ENCODE measurements at places on chromosomes 11 and 22.
A peak's percentile ranks its signal among the peaks of the same experiment; 100 is the strongest.

GRCh38 chr11:62438641-62439040, 19.8 kb downstream of the SCGB1A1 start:
- DNase-seq = no peak

DNA sequence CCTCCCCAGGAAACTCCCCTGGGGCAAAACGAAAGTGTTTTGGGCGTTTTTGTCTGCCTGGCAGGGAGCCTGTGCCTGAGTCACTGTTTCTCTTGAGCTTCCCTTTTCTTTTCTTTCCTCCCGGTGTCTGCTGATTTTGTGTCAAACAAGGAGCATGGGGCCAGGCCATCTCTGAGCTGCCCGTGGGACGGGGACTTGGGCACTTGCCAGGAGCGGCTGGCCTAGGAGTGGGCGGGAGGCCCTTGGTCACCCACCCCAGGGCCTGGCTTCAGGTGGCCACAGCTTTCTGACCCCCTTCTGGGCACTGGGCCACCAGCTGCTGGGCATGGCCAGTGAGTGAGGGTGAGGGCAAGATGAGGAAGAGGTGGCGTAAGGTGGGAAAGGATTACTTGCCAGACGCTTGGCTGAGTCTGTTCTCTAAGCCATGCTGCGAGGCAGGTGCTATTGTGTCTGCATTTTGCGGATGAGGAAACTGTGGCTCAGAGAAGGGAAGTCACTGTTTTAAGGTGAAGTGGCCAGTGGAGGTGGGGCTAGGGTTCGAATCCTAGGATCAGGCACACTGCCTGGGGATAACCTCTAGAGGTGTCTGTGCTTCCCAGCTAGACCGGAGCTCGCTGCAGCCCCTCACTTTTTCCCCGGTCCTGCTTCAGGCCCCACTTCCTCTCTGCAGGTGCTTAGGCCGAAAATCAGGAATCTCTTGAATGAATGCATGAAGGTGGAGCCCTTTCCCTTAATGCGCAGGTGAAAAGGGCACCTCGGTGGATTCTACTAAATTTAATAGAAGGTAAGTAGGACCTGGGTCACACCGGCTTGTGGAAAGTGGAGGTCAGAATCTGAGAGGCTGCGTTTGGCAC, 7.8 kb upstream of the NFAM1 start:
- peak; percentile 67 for DNase-seq

DNA sequence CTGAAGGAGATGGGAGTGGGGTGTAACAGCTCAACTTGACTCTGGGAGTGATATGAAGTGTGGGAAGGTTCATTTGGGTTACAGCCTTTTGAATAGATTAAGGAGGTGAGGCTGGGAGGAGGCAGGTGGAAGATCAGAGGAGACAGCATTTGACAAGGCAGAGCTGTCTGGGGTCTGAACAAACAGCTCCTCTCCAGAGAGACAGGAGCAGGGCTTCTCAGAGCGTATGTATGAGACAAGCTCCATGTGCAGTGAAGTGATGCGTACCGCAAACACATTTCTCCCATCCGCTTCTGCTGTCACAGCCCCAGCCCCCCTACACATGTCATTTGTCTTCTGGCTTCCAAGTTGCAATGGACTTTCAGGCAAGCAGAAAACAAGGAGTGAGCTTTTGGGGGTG, 137.1 kb upstream of the E2F8 start:
- DNase-seq = no peak

DNA sequence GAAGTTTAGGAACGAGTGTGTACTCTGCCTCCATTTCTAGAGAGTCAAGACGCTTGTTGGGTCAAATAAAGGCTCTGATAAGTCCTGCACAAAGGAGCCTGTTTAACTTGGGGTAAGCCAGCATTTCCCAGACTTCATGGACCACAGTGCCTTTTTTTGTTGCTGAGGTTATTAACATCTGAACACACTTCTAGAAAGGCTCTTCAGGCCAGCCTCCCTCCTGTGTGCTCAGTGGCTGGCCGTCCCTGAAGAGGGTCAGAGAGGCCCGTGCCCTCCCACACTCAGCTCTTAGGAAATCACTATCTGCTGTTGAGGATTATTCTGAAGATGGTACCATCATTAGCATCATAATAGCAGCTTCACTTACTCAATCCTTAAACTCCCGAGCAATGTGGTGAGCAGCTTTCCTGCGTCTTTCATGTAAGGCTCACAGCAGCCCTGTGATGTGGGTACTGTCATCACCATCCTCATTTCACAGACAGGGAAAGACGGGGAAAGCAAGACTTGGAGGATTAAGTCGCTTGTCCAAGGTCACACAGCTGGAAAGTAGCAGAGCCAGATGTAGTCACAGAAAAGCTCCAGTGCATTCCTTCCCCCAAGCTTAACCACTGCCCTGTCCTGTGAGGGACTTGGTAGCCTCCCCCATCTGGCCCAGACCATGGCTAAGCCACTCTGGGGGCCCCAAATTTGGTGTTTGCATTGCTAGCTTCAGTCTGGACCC, 71.3 kb downstream of the TSPAN18 start:
- DNase-seq = no peak

GRCh38 chr11:69949327-69949726, 128.8 kb upstream of the ANO1 start:
- DNase-seq = no peak

DNA sequence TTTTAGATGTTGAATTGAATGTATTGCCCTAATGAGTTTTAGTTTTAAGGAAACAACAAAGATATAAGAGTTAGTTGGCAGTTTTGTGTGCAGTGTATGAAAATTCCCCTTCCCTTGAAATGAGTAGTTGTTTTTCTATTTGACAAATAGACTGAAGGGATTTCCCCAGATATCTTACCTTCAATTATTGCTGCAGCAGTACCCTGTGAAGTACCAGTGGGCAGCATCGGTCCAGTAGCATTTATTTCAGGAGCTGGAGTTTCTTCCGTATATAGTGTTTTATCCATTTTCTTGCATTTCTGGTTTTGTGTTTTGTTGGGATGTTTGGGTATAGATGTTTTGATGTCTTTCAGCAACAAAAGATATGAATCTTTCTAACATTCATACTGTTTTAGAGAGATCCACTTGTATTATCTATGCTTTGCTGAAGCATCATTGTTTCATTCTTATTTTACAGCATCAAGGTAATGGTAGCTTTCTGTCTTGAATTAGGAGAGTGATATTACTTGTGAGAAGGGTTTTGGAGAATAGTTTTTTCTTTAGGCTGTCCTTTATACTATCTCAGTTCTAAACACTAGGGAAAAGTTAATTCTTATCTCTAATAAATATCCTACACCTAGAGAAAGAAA, 7.4 kb downstream of the KMT2A start:
- no peak for DNase-seq
